Liver (tissue), 10 donors: ENCODE measurements at places on chromosomes 6 and 20. TPM values are rescaled to one million over a fixed set of nuclear protein-coding genes. Genes with fewer than 3 reads are reported as not detected.

Gene TLDC2
- total RNA-seq, result 0.33 TPM

Gene COL20A1
- not detected for total RNA-seq

Gene JPH2
- 0.09 TPM for total RNA-seq

Gene CGA
- total RNA-seq, result not detected

Gene CNR1
- total RNA-seq, result 0.67 TPM

Gene SMOC2
- 0.23 TPM for total RNA-seq

Gene C20orf204
- 0.14 TPM for total RNA-seq

Gene PROKR2
- total RNA-seq, result not detected

Gene LZTS3
- 3.5 TPM for total RNA-seq

Gene FAM217A
- total RNA-seq, result not detected

Gene PRICKLE4
- 1.4 TPM for total RNA-seq

Gene GNAS-AS1
- 0.08 TPM for total RNA-seq

Gene MOG
- not detected for total RNA-seq

Gene NMBR
- not detected for total RNA-seq

Gene ACSS1
- 37.2 TPM for total RNA-seq

Gene ESF1
- 4.9 TPM for total RNA-seq

Gene ZFP64
- 6.3 TPM for total RNA-seq

Gene SPDEF
- not detected for total RNA-seq

Gene CLIC5
- total RNA-seq, result 0.05 TPM

Gene SLC35D3
- 0.56 TPM for total RNA-seq

Gene KHDC1
- total RNA-seq, result 0.25 TPM

Gene SLC22A2
- not detected for total RNA-seq

Gene CDH4
- total RNA-seq, result 0.25 TPM

Gene VGLL2
- not detected for total RNA-seq

Gene OR14J1
- total RNA-seq, result not detected

Gene PAK5
- total RNA-seq, result not detected

Gene MYCT1
- total RNA-seq, result 4.5 TPM

Gene PRRT1
- total RNA-seq, result 0.08 TPM

Gene HLA-DOA
- total RNA-seq, result 1.3 TPM

Gene RHAG
- not detected for total RNA-seq

Gene HLA-DOB
- not detected for total RNA-seq

Gene IP6K3
- total RNA-seq, result 12.9 TPM

Gene SLC17A1
- 25.8 TPM for total RNA-seq

Gene CRYBG1
- total RNA-seq, result 4.5 TPM

Gene OR2H2
- not detected for total RNA-seq

Gene BCL2L1
- total RNA-seq, result 48.4 TPM

Gene FOXF2
- total RNA-seq, result 0.05 TPM

Gene SCRT2
- total RNA-seq, result not detected

Gene HELZ2
- 21.3 TPM for total RNA-seq

Gene AMD1
- 46.4 TPM for total RNA-seq

Gene STK4
- 16.7 TPM for total RNA-seq

Gene PI3
- not detected for total RNA-seq
